ENCODE measurements at places on chromosomes 6 and 20.

GRCh38 chr6:111800259-111800765 is 72.9 kb downstream of the FYN start:
- DNase-seq = no peak

DNA sequence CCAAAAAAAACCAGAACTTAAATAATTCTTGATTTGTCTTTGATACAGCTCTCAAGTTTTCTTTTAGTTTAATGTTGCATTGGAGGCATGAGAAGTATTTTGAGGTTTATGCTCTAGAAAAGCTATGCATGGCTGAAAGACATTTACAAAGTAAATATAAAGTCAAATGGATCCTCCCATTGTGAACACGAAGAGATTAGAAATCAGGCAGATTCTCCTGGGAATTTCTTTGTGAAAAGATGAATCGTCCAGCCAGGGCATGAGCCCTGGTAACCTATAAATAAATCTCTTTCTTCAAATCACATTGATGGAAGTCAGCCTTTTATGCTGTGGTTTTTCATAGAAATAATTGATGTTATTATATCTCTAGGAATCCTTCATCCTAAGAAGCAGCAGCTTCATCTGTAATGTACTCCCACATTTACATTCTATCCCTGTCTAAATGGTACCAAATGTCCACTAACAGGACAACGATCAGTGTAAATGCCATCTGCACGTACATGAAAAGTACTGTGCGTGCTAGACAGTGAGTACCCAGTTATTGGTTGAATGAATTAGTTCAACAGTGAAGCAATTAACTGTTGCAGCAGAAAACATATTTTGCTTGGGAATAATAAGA is 143.6 kb downstream of the ALDH8A1 start:
- no peak for DNase-seq

DNA sequence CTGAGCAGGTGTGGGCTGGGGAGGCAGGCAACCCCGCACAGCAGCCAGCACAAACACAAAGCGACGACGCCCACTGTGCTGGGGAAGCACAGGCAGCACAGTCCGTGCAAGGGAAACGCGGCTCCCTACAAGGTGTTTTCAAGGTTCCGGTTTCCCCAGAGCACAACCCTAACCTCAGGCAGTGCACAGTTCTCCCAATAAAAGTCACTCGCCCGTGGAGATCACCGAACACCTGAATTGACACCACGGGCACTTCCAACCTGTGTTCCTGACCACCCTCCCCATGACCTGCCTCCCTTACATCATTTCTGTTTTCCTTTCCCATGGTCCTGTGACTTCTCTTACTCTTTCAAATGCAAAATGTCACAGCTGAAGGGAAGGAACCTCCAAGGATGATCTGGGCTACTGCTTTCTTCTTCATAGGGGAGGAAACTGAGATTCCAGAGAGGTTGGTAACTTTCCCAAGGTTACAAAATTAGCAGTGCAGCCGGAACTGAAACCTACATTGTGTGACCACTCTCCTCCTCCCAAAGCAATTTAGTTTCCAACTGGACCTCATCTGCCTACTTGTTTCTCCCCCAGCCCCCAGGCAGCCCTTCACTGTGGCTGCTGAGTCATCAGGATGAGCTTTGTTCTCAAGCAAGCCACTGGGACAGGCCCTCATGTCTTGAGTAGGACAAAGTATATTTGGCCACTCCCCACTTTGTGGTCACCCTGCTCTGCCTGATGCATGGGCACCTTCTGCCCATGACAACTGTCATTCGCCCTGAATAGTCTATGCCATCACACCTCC is 125.3 kb downstream of the ATXN1 start:
- no peak for DNase-seq

DNA sequence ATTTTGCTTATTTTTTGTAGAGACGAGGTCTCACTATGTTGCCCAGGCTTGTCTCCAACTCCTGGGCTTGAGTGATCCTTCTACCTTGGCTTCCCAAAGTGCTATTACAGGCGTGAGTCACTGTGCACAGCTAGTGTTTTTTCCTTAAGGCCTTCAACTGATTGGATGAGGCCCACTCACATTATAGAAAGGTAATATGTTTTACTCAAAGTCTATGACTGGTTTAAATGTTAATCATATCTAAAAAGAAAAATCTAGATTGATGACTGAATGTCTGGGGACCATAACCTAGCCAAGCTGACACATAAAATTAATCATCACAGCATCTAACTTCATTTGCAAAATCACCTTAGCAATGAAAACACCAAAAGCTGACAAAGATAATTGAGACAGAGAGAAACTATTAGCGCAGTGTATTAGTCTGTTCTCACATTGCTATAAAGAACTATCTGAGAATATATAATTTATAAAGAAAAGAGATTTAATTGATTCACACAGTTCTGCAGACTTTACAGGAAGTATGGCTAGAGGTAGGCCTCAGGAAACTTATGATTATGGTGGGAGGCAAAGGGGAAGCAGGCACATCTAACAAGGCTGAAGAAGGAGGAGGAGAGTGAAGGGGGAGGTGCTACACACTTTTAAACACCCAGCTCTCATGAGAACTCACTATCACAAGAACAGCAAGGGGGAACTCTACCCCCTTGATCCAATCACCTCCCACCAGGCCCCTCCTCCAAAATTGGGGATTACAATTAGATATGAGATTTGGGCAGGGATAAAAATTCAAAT is 66.8 kb upstream of the ARHGAP18 start:
- no peak for DNase-seq

GRCh38 chr20:1920826-1921225 is 25.6 kb downstream of the SIRPA start:
- no peak for DNase-seq

DNA sequence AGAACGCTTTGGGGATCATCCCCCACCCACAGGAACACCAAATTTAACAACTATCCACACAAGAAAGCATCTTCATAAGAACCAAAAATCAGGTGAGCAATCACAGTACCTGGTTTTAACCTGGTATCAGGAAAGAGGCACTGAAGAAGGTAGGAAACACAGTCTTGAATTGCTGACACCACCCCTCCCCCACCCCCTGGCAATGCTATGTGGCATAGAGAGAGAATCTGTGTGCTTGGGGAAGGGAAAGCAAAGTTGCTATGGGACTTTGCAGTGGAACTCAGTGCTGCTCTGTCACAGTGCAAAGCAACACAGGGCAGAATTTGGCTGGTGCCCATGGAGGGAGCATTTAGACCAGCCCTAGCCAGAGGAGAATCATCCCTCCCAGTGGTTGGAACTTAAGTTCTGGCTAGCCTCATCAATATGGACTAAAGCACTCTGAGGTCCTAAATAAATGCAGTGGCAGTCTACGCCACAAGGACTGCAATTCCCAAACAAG is 565.5 kb downstream of the EPM2A start:
- no peak for DNase-seq

DNA sequence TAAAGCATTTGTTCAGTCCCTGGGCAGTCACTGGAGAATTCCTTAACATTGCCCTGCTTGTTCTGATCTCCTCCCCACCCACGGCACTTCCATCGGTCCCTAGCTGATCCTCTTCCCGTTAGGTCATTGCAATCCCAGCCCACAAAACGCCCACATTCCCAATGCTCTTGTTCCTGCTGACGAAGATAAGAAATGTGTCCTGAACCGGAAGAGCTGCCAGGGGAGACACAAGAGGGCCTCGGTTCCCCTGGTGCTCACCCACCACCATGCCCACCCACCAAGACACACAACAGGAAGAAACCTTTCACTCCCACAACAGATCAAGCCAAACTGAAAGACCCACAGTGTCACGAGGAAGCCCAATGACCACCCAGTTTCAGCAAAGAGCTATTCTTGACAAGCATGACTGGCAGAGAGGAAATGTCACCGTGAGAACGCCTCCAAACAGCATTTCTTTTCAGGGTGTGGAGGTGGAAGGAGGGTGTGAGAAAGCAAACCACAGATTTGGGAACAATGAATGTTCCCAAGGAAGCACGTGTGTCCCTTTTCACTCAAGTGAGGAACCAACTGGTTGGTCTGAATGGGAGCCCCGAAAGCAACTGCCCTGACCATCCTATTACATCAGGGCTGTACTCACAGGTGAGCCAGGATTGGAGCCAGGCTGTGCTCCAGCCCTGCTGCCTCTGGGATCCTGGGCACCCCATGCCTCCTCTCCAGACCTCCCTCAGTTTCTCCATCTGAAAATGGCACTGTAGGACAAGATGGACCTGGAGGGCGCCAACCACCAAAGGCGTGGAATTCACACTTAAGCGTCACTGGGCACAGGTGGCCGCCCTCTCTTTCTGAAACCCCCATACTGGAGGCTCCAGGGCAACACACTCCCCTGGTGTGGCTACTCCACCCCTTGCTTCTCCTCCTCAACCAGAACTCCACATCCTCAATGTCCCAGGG is 97.5 kb downstream of the ZMYND8 start:
- no peak for DNase-seq

GRCh38 chr6:1663511-1663910 is 53.8 kb downstream of the FOXC1 start:
- DNase-seq = no peak

GRCh38 chr20:3334156-3334943 is 73.1 kb downstream of the DNAAF9 start:
- DNase-seq = no peak

- DNase-seq = no peak
Observed at GRCh38 chr6:54992789-54993188, 146.2 kb downstream of the FAM83B start.

DNA sequence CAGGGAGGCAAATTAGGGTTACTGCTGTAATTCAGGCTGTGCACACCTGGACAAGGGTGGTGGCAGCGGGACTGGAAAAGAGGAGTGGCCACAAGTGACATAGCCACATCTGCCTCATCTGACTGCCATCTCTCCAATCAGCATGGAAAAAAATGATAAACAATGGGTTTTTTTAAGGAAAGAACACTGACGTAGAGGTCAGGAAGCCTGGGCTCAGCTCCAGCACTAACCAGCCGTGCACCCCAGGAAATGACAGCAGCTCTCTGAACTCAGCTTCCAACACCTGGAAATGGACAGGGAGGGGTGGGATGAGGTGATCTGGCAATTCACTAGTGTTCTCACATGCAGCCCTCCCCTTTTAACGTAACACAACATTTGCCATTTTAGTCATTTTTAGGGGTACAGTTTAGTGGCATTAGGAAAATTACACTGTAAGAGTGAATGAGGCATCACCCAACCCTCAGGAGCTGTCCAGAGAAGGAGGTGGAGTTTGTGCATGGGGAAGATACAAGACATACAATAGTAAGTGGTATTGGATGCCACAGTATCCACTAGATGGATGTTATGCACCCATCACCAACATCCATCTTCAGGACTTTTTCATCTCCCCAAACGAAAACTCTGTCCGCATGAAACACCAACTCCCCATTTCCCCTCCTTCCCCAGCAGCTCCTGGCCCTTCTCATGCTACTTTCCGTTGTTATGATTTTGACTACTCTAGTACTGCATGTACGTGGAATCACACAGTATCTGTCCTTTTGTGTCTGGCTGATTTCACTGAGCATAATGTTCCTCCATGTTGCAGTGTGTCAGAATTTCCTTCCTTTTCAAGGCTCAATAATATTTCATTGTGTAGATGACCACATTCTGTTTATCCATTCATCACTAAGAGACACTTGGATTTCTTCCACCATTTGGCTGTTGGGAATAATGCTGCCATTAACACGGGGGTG is 215.5 kb upstream of the ECI2 start:
- DNase-seq = no peak

- DNase-seq = no peak
Observed at GRCh38 chr6:5113096-5113495, 28.0 kb downstream of the PPP1R3G start.

DNA sequence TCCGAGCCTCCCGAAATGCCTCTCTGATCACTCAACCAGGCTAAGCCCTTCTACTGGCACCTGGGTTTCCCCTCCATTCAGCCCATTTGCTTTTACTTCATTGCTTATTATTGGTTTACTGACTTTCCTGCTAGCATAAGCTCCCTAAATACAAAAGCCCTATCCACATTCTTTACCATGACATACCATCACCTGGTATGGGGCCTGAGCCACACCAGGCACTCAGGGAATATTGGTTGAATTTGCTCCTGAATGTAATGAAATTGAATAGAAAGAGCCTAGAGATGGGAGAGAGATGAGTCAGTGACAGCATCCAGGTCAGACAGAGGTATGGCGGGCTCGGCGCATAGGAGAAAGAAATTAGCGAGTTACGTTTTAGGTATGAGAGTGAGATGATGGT is 120.0 kb downstream of the CD164 start:
- DNase-seq = no peak

DNA sequence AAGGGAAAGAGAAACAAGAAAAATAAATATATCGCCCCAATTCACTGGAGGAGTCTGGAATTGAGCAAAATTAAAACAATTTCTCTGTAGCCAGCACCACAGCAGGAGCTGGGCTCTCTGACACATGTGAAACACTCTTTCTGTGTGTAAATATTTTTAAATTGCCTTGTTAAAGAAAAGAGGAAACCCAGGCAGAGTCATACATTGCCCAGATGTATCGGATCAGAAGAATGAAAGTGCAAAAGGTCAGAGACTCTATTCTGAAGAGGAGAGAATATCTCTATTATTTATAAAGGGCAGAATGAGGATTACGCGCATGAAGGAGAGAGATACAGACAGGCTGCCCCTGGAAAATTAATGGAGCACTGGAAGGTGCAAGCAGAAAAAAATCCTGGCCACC is 127.0 kb upstream of the MAN1A1 start:
- no peak for DNase-seq

DNA sequence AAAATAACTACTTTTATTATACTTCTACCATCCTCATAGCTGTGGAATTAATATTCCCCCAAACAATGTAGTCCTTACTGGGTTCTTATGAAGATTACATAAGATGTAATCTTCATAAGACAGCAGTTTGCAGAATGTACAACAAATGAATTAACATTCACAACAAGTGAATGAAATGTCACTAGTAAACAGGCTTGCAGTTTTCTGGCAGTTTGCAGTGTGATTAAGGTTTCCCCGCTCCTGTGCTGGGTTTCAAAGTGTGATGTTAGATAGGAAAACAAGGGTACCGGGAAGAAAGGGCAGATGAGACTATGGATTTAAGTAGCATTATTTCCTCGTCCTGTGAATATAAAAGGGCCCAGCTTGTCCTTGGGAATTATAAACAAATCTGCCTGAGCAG is 22.5 kb downstream of the ARFGEF3 start:
- no peak for DNase-seq

DNA sequence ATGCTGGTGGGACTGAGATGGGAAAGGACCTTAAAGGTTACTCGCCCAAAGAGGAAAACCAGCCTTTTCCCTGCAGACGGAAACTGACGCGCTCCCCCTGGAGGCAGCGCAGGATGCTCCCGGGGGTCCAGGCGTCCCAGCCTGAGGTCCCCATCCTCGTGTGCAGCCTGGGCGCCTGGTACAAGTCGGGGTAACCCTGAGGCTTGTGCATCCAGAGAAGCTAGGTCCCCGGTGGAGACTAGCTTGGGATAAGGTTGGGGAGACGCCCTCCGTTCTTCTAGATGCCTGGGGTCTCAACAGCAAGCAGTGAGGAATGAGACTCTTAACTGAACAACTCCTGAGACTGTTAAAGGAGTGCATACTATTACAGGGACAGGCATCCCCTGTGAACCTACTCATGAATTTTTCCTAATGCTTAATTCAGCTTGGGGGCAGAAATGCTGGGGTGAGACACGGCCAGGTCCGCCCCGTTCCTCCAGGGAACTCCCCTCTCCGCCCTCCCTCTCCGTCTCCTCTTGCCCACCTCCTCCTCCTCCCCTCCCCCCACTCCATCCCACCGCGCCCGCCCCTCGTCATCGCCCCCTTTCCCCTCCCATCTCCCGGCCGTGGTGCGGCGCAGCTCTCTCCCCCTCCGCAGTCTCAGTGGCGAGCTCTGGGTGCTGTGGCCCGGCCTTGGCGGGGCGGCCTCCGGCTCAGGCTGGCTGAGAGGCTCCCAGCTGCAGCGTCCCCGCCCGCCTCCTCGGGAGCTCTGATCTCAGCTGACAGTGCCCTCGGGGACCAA is at the start of gene PRSS35:
Gene PRSS35, plus strand, starts transcription at position 634 of the 781 bp plus-strand sequence. CDS start 10,908 bp downstream, outside the sequence.
- peak; percentile 10 for DNase-seq

GRCh38 chr20:38202982-38203293 is 37.9 kb upstream of the TGM2 start:
- no peak for DNase-seq

Measured in activated T-cell treated with anti-CD3 and anti-CD28 coated beads for 48 hours (primary cell).